ENCODE measurements at places on chromosomes 16 and 17.

DNA sequence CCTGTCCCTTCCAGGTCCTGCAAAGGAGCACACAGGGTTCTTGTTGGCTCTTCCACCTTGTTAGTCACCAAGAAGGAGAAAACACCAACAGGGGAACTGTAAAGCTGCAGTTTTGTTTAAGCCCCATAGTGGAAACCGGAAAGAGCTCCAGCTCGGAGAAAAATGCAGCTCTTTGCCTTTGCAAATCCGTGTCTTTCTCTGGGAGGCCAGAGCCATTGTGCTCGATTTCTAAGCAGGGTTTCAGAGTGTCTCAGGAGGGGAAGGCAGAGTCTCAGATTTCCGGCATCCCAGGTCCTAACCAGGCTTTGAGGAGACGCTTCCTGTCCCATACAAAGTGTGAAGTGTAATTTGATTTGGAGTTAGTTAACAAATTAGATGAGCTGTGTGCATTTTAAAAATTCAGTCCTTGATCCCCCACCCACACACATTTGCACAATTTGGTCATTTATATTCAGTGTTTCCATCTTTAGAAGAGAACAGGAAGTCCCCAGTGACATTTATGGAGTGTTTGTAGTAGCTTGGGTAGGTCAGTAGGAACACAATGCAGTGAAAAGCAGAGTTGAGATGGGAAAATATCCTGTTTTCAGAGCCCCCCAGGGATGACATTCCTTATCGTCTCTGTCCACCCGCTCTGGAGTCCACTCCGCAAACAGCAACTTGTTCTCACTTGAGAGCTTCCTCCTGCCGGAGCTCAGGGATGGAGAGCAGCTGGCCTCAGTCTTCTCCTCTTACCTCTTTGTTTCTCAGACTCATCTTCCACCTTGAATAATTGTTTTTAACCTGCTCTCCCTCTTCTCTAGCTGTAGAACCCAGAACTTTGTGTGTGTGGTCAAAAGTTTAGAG is 331.9 kb downstream of the SEC14L1 start:
- no peak for DNase-seq

- DNase-seq = peak; percentile 37
Measured at GRCh38 chr17:58245428-58246103, 7.2 kb downstream of the LPO start.

DNA sequence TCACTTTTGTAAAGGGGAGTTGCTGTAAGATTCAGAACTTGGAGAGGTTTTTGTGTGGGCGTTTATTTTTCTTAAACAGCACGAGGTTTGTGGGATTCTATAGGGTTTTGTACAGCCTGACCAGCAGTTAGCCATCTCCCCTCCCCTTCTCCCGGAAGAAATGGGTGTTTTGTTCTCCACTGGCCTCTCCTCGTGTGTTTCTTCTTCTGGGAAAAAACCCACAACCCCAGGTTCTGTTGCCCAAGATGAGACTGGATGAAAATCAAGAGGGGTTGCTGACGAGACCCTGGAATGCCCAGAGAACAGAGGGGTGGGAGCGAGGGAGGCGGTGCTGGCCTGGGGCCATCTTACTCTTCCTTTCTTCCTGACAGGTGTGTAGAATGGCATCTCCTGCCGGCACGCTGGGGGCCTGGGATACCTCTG is 186.1 kb downstream of the MSI2 start:
- DNase-seq = peak; percentile 76

DNA sequence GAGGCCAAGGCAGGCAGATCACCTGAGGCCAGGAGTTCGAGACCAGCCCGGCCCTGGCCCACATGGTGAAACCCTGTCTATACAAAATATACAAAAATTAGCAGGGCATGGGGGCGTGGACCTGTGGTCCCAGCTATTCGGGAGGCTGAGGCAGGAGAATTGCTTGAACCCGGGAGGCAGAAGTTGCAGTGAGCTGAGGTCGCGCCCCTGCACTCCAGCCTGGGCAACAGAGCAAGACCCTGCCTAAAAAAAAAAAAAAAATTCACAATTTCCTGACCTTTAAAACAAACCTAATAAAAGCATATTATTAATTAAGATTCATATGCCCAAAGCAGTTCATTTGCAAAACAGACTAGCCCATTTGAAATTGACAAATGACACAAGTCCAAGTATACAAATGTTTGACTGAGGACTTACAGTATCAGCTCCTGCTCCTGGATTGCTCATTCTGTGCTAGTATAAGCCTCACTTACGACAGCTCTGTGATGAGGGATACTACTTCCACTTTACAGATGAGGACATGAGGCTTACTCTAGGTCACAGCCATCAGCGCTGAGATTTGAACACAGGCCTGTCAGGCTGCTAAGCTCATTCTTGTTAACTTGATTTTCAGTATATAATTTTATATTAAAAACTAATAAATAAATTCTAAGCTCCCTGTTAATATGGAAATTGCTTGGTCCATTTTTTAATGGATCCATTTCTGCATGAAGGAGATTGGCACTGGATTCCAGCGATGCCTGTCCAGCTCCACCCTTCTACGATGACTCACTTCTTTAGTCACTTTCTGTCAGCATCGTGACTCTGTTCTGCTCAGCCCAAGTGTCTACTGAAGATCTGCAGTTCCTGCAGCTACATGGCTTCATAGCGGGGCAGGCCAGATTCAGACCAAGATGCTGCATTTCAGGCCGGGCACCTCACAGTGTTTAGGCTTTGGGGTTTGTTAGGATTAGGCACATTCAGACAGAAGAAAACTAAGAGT is 88.2 kb downstream of the WDR59 start:
- peak; percentile 37 for DNase-seq

GRCh38 chr17:21395764-21396163 is 19.6 kb downstream of the KCNJ12 start:
- DNase-seq = no peak

DNA sequence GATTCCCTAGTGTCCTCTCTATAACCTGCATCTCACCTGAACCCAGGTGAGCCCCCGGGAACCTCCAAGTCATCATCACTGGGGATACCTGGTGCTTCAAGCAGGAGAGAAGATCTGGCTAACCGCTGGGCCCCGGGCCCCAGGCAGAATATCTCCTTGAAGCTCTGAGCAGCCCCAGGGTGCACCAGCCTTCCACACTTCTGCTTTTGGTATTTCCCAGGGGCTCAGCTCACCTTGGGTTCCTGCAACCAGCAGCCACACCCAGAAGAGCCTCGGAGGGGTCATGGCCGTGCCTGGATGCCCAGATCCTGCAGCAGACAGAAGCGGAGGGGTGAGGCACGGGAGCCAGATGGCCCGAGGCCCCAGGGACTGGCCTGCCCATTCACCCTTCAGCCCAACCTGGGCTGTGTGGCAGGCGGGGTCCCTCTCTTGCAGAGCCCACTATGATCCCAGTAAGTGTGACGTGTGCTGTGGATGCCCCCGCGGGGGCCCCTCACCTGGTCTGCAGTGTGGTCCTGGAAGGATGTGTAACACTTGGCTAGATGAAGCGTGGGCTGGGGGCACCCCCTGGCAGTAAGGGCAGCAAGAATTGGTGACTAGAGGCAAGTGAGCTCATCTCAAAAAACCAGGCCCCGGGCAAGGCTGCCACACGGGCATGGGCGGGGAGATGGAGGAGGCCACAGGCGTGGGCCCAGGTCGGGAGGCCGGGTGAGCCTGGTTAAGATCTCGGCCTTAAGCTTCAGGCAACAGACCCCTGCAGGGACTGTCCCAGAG is 2.6 kb downstream of the LGALS3BP start:
- DNase-seq = no peak

- no peak for DNase-seq
Measured at GRCh38 chr16:61296305-61296704, 739.9 kb downstream of the CDH8 start.

DNA sequence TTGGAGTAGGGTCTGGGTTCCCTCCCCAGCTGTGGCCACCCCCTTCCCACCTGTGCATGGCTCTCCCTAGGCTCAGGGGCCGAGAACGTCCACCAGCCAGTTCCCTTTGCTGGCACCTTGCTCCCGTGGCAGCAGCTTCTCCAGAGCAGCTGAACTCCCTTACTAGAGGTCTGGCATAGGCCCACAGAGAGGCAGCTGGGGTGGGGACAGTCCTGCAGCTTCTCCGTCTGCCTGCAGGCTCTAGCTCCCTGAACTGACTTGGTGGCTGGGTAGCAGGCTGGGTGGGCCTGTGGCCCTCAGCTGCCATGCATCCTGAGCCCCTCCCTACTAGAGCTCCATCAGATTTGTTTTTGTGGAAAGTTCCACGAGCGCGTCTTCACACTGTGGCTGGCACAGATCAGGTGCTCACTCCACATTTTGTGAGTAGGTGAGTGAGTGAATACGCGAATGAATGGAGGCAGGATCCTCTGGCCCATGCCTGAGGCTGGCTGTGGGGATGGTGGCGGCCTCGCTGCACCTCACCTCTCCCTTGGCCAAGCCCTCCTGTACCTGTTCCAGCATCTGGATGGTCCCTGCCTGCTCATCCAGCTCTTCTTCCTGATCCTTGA is 51.3 kb downstream of the PIPOX start:
- DNase-seq = no peak

- no peak for DNase-seq
Measured at GRCh38 chr16:4913774-4914525, 23.0 kb downstream of the PPL start.

DNA sequence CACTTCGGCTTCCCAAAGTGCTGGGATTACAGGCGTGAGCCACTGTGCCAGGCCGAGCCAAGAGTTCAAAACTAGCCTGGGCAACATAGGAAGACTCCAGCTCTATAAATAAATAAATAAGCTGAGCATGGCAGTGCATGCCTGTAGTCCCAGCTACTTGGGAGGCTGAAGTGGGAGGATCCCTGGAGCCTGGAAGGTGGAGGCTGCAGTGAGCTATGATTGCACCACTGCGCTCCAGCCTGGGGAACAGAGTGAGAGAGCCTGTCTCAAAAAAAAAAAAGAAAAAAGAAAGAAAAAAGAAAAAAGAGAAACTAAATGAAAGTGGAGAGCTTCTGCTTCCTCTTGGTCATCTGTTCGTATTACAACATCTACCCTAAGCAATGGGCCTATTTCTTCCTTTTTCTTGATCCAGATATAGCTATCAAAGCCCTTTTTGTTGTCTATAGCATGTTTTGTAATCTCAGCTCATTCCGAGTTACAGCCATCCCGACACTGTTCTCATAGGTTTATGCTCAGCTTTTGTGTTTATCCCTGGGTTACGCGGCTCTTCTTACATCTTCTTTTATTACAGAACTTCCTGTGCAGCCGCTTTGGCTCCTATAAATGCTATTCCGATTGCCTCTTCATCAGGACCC is 14.1 kb upstream of the MAPK3 start:
- DNase-seq = no peak

DNA sequence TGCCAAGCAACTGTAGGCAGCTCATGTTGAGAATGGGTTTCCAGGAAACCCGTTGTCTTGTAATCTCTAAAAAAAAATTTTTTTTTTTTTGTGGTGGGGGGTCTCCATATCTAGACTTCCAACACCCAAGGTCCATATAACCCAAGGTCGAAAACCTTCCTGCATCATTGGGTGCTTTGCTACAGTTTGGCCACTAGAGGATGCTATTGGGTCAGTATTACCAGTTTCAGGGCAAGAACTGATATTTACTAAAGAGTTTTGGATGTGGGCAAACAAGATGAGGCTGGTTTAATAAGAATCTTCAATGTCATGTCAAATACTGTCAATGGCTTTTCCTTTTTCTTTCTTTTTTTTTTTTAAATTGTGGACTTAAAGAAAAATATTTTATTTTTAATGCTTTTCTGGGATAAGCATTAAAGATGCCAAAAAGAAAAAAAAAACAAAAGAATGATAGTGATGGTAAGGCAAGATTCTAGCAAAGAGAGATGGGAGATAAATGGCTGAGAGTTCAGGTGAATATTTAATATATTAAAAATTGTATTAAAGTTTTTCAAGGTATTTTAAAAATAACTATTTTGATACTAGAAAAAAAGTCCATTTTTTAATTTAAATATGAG is 62.2 kb downstream of the DHRS7C start:
- DNase-seq = peak; percentile 50

DNA sequence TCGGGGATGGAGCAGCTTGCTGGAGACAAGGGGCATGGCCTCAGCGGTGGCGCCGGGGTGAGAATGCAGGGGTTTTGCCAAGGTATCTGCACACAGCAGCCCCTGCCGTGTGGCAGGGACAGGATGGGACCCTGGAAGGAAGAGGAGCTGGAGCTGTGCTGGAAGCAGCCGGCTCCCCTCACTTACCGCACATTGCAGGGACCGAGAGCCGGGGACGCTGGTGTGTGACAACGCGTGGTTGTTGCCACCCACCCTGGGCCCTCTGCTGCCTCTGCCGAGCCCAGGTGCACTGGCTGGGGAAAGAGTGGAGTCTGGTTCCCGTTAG is 3.0 kb downstream of the NUBP2 start:
- DNase-seq = no peak

GRCh38 chr17:39611401-39612112 is 3.8 kb upstream of the NEUROD2 start:
- no peak for DNase-seq

GRCh38 chr16:4481526-4481925 is 5.3 kb downstream of the HMOX2 start:
- DNase-seq = no peak

DNA sequence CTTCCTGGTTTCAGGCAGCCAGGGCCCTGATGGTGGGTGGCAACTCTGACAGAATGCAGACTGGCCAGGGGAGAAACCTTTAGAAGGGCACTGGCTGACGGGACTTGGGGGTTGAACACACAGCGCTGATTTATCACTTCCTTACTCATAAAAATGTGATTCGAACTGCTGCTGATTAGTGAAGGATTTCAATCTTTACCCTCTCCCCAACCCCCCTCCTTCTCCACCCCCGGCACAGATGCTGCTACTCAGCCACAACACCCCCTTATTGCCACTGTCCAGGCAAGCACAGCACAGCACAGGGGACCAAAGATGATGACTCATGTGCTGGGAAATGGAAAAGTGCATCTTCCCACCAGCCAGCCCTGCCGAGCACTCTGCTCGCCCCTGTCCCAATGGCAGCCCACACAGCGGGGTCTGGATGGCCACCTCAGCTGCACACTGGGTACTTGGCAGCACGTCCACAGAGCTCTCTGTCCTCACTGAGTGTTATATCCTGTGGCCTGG is 70.1 kb downstream of the SMG6 start:
- DNase-seq = peak; percentile 49

- DNase-seq = peak; percentile 78
Measured at GRCh38 chr17:41559548-41559947, 12.3 kb downstream of the KRT9 start.

DNA sequence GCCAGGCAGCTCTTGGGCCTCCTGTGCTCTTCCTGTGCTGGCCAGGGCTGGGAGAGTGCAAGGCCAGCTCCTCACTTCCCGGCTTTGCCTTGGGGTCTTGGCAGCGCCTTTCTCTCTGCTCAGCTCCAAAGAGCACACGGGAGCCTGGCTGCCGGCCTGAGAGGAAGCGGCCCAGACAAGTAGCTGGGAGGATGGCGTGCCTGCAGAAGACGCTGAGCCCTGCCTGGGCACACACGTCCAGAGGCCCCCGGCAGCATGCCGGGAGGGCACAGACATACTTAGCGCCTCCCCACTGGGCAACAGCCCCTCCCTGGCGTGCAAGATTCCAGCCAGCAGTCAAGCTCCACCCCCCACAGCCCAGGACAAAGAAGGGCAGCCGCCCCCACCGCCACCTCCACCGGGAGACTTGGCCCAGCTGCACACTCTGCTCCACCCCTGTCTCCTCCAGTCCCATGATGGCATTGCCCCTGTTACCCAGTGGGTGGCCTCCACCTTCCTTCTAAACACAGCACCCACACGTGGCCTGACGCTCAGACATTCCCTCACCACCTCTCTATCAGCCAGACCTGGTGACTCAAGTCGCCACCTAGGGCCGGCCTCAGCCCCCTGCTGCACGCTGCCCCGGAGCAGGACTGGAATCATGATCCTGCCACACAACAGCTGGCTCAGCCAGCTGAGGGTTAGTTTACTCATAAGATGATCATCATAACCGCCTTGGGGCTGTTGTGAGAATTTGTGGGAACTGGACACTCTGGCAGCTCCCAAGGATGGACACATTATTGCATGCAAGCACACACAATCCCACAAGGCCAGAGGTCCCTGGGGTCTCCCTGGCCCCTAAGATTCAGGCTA is 12.4 kb downstream of the SGCA start:
- peak; percentile 89 for DNase-seq

All from amniotic epithelial cell (primary cell).